ENCODE measurements at places on chromosomes 11 and 22. TPM values are rescaled to one million over a fixed set of nuclear protein-coding genes. Genes with fewer than 3 reads are reported as not detected.

OR8A1 gene
- not detected for total RNA-seq

DNA sequence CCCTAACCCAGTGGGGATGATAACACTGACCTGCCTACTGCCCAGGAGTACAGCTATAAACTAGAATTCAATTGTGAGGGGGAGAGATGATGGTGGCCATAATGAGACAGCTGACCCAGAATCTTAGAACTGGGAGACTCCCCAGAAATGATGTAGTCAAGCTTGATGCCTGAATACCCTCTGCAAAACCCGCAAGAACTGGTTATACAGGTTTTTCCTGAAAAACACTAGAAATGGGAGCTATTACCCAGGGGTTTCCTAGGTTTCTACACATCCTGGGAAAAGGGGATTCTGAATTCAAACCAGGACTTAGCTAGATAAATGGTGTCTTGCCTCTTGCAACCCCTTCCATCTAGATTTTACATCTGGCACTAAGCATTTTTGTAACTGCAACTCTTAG is 113.8 kb upstream of the NARS2 start:
- DNase-seq: no peak

GRCh38 chr11:36558571-36559413 is 9.0 kb upstream of the RAG1 start:
- DNase-seq: no peak

GRCh38 chr11:106281455-106282173 is 204.2 kb downstream of the AASDHPPT start:
- DNase-seq: no peak

Data from posterior vena cava (tissue), 2 donors.